ENCODE measurements at places on chromosomes 13 and 19.

DNA sequence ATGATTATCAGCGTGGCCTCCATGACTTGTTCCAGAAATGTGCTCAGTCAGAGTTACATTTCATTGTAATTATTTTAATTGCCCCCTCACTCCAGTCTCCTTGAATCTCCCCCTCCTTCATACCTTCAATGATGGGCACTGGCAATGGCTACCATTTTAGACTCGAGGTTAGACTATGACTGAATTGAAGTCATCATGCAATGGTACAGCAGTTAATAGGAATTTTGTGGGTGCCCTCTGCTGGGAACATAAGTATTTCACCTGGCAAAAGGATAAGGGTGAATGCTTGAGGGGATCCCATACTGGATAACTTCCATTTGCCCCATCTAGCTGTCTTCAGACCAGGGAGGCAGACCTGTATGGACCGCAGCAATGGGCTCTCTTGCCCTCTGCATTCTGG is 32.2 kb upstream of the USP12 start:
- no peak for DNase-seq

DNA sequence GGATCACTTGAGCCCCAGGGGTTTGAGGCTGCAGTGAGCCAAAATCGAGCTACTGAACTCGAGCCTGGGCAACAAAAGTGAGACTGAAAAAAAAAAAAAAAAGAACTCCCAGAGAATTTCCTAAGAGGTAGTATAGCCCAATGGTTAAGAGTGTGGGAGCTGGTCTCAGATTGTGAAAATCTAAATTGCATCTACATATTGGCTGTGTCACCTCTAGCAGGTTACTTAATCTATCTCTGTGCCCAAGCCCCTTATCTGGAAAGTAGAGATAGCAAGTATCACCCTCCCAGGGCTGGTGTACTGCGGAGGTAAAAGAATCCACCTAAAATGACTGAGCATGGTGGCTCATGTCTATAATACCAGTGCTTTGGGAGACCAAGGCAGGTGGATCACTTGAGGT is 3.7 kb upstream of the PLAUR start:
- no peak for DNase-seq

GRCh38 chr19:10861103-10861651 is 10.2 kb upstream of the CARM1 start:
- DNase-seq = no peak

GRCh38 chr13:113305208-113305607 is 8.2 kb downstream of the LAMP1 start:
- DNase-seq = no peak

GRCh38 chr13:37791699-37792098 is 77.9 kb downstream of the TRPC4 start:
- no peak for DNase-seq

DNA sequence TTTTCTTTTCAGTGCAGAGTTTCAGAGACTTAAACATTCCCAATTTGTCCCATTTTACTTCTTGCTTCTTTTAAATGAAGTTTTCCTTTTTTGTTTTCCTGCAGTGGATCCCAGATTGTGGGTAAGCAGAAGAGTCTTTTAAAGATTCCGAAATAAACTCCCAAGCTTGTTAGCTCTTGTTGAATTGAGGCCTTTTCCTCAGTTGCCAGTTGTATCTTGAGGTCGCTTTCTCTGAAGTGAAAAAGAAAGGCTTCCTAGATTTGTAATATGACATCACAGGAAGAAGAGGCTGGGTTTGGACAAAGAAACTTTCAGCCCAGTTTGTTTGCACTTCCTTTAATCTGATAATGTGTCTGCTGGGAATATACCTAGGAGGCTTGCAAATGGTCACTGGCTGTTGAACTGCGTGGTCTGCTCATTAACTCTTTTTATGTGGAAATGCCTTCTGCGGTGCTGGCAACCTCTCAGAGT is at the start of gene LPAR6:
Gene LPAR6 (minus strand): TSS at position 233 of the 471 bp plus-strand sequence. CDS start 690 bp downstream, outside the sequence.
- no peak for DNase-seq

GRCh38 chr19:58538257-58539168 is 5.4 kb upstream of the TRIM28 start:
- DNase-seq = no peak

GRCh38 chr13:100106705-100107104 is 17.8 kb downstream of the PCCA start:
- no peak for DNase-seq

- no peak for DNase-seq
Measured at GRCh38 chr13:112679381-112679780, 10.5 kb upstream of the ATP11A start.

GRCh38 chr13:103663996-103664395 is 597.8 kb upstream of the SLC10A2 start:
- no peak for DNase-seq

- DNase-seq = no peak
Measured at GRCh38 chr19:58460039-58460438, 6.8 kb upstream of the ZNF324 start.

- no peak for DNase-seq
Measured at GRCh38 chr19:677201-677600, 1.0 kb downstream of the FSTL3 start.

Measured in cortex of kidney (tissue), 1 donor.